ENCODE measurements at places on chromosomes 3 and 15.
A peak's percentile ranks its signal among the peaks of the same experiment; 100 is the strongest.

DNA sequence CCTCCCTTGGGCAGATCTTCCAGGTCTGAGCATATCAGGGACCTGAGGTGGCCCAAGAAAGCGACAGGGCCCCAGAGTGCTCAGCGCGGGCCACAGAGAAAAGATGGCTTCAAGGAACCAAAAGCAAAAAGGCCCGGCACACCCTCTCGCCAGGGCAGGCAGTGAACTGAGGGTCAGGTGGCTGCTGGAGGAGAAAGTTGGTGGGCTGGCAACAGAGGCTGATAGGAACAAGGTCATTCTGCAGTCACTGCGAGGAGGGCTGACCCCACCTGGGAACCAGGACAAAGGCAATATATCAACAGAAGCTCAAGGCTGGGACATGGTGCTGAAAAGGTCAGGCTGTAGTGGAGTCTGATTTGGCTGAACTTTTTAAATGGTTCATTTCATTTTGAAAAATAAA is 2.8 kb upstream of the ACSBG1 start:
- no peak for DNase-seq

GRCh38 chr3:166085164-166085856 is 248.1 kb upstream of the BCHE start:
- no peak for DNase-seq

GRCh38 chr3:69740103-69741021 is 1.1 kb downstream of the MITF start:
- peak; percentile 36 for DNase-seq

DNA sequence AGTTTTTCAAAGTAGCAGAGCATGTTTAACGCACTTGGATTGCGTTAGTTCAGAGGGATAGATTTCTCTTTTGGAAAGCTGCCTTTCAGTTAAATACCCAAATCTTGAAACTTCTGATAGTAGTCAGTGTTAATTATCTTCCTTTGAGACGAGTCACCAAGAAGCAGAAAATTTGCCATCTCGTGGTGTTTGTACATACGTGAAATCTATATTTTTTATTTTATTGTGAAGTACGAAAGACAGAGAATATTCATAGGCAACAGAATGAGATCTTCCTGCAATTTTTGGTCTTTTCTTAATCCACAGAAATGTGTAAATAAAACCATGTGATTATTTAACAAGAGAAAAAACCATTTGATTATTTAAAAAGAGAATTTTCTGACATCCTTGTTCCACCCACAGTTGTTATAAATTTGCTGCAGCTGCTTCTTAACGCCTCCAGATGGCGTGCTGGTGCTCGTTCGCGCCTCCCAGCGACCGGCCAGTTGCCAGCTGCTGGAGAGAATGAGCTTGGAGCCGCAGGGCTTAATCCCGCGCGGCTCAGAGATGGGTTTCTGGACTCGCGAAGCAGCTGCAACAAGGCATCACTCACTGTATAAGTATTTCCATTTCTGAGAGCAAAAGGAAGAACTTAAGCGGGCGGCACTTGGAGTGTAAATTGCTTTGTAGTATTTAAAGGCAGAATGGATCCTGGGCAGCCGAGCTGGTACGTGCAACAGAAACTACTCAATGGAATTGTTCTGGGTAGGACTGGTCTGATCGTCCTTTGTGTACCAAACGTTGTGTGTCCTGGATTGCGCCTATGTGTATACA is 10.5 kb upstream of the SLITRK3 start:
- DNase-seq = peak; percentile 84

- DNase-seq = no peak
Observed at GRCh38 chr3:168533600-168533999, 437.9 kb upstream of the GOLIM4 start.
